NT2/D1 (cell line): ENCODE measurements at places on chromosomes 7 and 10.

- no peak for DNase-seq
Observed at GRCh38 chr10:96290368-96291133, 13.7 kb upstream of the DNTT start.

- no peak for DNase-seq
Observed at GRCh38 chr10:128614016-128614605, 487.9 kb upstream of the MKI67 start.

- no peak for DNase-seq
Observed at GRCh38 chr7:52719677-52720076, 315.8 kb upstream of the POM121L12 start.

- no peak for DNase-seq
Observed at GRCh38 chr7:29765490-29765889, 40.8 kb upstream of the WIPF3 start.

- no peak for DNase-seq
Observed at GRCh38 chr7:95520136-95520535, 34.4 kb downstream of the ASB4 start.

DNA sequence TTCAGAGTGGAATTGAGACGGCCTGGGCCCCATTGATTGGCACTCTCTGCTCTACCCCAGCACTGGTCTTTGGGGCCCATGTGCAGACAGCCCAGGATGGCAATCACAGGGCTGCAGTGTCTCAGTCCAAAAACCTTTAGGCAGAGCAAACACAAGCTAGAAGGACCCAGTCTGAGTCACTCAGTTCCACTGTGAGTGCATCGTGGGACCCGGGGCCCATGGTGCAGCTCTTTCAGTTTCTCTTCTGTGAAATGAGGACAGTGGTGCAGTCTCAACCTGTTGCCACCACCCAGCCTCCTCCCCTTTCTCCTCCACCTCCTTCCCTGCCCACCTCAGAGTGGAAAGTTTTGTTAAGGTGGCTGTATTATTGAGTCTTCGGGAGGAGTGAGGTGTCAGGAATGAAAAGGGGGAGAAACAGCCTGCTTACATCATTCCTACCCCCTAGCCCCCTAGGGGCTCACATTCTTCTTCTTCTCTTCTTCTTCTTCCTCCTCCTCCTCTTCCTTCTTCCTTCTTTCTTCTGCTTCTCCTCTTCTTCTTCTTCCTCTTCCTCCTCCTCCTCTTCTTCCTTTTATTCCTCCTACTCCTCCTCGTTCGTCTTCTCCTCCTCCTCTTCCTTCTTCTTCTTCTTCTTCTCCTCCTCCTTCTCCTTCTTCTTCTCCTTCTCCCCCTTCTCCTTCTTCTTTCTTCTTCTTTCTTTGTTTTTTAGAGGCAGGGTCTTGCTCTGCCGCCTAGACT is 19.5 kb upstream of the CARD11 start:
- no peak for DNase-seq

GRCh38 chr7:37285706-37286453 is 162.8 kb downstream of the ELMO1 start:
- no peak for DNase-seq

GRCh38 chr10:9636216-9636615 is 1381.5 kb upstream of the CELF2 start:
- DNase-seq = no peak
